Tracheal epithelial cell (primary cell): ENCODE measurements at places on chromosomes 13 and 19. TPM values are rescaled to one million over a fixed set of nuclear protein-coding genes. Genes with fewer than 3 reads are reported as not detected.

CEACAM7 gene
- total RNA-seq, result 0.24 TPM in 1 of 2 replicates, not detected in the other

LSM4 gene
- total RNA-seq, result 178 and 217 TPM in 2 replicates

CGB5 gene
- total RNA-seq, result 0.24 TPM in 1 of 2 replicates, not detected in the other

KIR2DL3 gene
- total RNA-seq, result not detected in 2 replicates

CPB2 gene
- total RNA-seq, result under 0.01 TPM in 1 of 2 replicates, not detected in the other

PDX1 gene
- not detected in 2 replicates for total RNA-seq

LRG1 gene
- total RNA-seq, result 0.72 TPM in 1 of 2 replicates, not detected in the other

PROZ gene
- total RNA-seq, result not detected in 2 replicates

GPR183 gene
- 0.24 TPM in 1 of 2 replicates, not detected in the other for total RNA-seq

ZNF320 gene
- 17.1 and 30.8 TPM in 2 replicates for total RNA-seq

LDLR gene
- total RNA-seq, result 156 and 170 TPM in 2 replicates

PRODH2 gene
- not detected in 2 replicates for total RNA-seq

CACNG8 gene
- total RNA-seq, result not detected in 2 replicates

C19orf85 gene
- not detected in 2 replicates for total RNA-seq

ABHD17A gene
- total RNA-seq, result 68.6 and 68.9 TPM in 2 replicates

MADCAM1 gene
- under 0.01 and 0.43 TPM in 2 replicates for total RNA-seq

IZUMO2 gene
- not detected in 2 replicates for total RNA-seq
